GM06990 (cell line): ENCODE measurements at places on chromosomes 6 and 20.
A peak's percentile ranks its signal among the peaks of the same experiment; 100 is the strongest.

DNA sequence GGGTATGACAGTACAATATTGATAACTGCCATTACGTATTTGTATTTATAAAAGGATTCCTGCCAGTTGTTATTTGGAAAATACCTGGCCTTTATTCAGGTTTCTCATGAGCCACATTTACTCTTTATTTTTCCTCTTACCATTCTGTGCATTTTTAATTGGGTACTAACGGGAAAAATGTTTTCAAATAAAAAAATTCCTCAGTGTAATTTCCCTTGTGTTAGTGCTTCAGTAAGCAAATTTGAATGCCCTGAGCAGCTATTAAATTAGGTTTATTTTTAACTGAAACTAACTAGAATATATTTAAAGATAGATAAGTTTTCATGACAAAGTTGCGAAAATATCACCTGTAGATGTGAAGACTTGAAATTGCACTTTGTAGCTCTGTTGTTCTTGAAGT, 146.0 kb downstream of the PTCHD4 start:
- DNase-seq: no peak

DNA sequence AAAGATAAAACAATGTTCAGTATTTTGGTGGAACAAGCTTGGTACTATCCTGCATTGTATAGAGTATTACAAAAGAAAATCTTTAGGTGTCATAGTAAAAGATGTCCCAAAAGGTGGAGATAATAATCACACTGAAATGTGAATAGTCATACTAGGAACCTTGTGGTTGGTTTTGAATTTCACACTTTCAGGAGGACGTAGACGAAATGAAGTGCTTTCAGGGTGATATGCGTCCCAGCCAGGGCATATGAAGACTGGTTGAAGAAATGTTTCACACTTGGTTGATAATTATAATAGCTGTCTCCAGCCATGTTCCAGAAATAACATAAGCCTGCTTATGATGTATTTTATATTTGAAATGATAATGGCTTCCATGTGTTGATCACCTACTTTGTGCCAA, 60.4 kb downstream of the SCAND1 start:
- peak; percentile 69 for DNase-seq

GRCh38 chr6:85792254-85792653, 149.6 kb upstream of the SYNCRIP start:
- DNase-seq: no peak

DNA sequence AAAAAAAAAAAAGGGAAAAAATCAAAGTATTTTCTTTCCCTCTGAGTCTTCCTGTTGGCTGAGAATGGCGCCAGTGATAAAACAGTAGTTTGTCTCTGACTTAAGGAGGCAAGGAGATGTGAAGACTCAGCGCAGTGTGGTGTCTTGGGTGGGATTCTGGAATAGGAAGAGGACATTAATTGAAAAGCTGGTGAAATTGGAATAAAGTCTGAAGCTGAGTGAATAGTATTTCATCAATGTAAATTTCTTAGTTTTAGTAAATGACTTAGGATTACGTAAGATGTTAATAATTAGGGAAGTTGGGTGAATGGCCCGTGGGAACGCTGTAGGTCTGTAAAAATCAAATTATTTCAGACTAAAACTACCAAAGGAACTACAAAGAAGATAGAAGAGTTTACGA, 122.8 kb upstream of the ZNF217 start:
- DNase-seq: no peak

- no peak for DNase-seq
These were observed 711.1 kb upstream of the EPHA7 start for GRCh38 chr6:94130478-94130877.

DNA sequence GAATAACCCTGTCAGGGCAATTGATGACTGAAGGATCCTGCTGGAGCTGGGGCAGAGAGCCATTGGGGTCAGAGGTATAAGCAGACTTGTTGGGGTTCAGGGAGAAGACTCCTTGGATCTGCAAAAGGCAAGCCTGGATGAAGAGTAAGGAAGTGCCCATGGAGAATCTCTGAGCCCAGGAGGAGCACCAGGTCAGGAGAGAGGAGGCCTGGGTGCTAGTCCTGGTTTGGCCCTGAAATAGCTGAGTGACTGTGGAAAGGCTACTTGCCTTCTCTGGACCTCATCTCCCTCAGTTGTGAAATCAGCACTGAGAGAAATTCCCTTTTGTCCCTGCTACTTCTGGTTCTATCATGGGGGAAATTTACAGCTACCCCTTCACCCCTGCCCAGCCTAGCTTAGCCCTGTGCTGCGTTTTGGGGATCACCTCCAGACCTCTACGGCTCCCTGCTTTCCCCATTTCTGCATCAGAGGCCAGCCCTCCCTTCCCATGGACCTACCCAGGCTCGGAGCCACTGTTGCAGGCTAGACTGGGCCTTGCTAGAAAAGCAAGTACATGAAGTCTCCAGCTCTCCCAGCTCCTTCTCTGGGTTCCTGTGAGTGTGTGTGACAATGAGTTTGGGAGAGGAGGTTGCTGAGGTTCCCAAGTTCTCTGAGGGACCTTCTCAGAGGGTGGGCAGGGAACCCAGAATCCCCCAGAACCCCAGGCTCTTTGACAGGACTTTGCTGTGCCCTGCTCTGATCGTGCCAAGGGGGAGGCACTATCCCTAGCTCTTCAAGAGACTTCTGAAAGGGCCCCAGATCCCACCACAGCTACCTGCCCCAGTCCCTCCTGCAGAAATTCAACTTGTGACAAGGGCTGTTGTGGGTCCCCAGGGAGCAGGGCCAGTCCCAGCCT, 2.3 kb upstream of the NCR2 start:
- DNase-seq: no peak

GRCh38 chr20:35502352-35502751, 27.1 kb downstream of the C20orf173 start:
- peak; percentile 40 for DNase-seq

- peak; percentile 65 for DNase-seq
These were observed 8.5 kb downstream of the SYNGAP1 start for GRCh38 chr6:33428224-33428965.

GRCh38 chr6:133230052-133230451, 11.1 kb upstream of the EYA4 start:
- no peak for DNase-seq

- no peak for DNase-seq
These were observed 65.3 kb upstream of the ZNF217 start for GRCh38 chr20:53658973-53659372.

DNA sequence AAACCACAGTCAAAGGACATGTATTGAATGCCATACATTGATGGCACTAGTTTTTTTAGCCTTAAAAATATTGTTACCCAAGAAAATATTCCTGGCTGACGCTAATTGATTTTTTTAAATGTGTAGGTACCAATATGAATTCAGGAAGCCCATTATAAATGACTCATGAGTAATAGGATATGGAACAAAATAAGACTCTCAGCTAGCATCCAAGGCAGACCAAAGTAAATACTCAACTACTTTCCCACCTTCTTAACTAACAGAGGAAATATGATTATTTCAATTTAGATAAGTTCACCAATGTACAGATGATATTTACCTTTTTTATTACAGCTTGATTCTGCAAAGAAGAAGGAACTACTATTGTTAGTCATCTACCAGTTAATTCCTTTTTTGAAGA, 43.2 kb upstream of the TXNDC5 start:
- DNase-seq: no peak

DNA sequence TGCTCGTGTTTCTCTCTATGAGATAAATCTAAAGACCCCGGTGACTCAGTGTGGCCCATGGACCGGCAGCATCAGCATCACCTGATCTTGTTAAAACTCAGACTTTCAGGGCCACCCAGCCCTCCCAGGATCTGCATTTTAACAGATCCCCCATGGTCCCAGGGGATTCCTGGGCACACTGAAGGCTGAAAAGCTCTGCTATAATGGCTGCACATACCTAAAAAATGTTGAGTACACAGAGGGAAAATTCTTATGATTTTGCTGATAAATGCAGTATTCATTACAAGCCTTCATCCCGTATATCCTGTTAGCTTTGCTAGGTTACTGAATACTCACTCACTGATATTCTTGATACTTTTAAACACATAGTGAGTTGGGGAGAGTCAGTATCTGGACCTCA, 200.5 kb downstream of the MYLK4 start:
- no peak for DNase-seq

DNA sequence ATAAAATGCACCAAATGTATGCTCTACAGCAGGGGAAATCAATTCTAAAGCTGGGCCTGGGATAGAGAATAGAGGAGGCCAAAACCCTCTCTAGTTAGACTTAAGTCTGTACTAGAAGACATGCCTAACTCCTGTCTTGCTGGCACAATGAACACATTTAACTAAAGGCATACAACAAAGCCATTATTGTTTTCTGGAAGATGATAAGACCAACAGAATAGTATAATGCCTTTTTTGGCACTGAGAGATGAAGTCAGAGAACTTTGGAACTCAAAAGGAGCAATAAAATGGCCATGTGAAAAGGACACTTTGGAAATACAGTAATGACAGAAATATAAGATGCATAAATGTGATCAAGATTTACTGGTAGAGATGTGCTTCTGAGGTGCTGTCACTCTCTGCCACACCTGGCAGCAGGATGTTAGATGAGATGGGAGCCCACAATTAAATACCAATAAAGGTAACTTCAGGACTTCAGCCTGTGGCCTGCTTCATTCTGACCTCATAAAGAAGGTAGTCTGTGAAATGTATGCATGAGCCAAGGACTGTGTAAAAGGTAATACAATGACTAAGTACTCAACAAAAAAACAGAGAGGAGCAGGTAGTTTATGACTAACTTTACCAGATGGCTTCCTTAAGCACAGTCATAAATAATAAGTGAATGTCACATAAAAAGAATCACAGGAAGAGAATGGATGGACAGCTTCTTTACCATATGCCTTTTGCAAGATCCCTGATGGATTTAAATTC, 333.4 kb downstream of the BCKDHB start:
- DNase-seq: no peak

DNA sequence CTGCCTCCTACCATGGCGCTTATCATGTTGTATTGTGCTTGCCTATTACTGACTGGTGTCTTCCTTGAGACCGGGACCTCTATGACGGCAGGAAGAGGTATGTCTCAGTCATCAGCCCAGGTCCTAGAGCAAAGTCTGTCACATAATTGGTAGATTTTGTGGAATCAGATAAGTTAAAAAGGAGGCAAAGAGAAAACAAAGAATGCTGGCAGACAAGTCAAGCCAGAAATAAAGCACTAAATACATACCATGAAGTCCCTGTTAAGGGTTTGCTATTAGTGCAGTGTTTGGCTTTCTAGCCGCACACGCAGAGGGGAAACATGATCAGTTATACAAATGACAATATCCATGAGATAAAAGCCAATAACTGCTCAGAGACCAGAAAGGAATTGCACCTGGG, 6.0 kb downstream of the TOMM34 start:
- DNase-seq: no peak

GRCh38 chr6:51349857-51350256, 531.2 kb downstream of the TFAP2B start:
- DNase-seq: no peak

- DNase-seq: no peak
These were observed 32.9 kb downstream of the FILIP1 start for GRCh38 chr6:75460681-75461080.
